Activated T-helper 1 cell treated with anti-CD3 and anti-CD28 coated beads, Interleukin-12 subunit alpha, Interleukin-12 subunit beta, Interleukin-2, Interleukin-4 antibody, amounts not matched to agents 30 ng/mL and 10 ng/mL and 1 ng/mL, durations not matched to agents 14 hours and 24 hours and 36 hours (primary cell): ENCODE measurements at places on chromosomes 6 and 20. TPM values are rescaled to one million over a fixed set of nuclear protein-coding genes. Genes with fewer than 3 reads are reported as not detected.

- DNase-seq = no peak
These were observed 41.9 kb upstream of the NOL4L start for GRCh38 chr20:32626859-32627636.

DNA sequence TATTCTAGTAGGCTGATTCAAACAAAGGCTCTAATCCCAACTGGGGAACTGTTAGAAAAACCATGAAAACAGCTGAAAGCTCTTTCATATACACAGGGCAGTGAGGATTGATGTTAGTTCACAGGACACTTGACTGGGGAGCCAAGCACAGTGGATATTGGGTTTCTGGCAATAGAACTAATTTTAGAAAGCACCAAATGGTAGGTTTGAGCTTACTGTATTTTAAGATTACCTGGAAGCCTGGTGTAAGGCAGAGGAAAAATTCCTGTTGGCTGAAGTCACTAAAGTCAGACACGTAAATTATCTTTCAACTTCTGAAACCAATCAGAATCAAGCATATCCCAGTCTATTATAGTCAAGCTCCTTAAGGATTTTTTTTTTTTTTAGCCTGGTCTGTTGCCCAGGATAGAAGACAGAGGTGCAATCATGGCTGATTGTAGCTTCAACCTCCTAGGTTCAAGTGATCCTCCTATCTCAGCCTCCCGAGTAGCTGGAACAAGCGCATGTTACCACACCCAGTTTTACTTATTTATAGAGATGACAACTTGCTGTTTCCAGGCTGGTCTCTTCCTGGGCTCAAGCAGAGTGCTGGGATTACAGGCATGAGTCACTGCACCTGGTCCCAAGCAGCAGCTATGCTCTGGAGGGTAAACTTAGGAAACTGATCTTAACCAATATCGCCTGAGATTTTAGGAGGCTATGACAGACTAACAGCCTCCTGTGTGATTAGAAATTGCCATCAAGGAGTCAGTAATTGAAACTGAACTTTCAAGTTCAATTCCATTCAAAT, 32.5 kb upstream of the SYNCRIP start:
- DNase-seq = no peak

GRCh38 chr6:62612471-62612870, 326.4 kb upstream of the KHDRBS2 start:
- no peak for DNase-seq

DNA sequence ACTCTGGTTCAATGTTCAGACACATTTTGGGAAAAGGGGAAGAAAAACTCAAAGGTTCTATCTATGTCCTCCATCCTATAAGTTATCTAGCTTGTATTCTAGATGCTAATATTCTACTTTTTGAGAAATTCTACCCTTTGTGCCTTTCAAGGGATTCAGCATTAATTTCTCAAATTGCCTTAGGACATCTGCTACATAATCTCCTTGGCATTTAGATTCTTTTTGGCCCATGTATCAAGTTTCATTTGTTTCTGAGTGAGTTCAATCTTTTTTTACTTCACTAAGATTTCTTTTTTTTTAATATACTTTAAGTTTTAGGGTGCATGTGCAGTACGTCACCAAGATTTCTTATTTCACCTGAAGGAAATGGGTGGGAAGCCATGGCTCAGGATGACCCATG, 232.7 kb upstream of the TENT5A start:
- no peak for DNase-seq

- DNase-seq = no peak
These were observed 244.8 kb downstream of the FARS2 start for GRCh38 chr6:5506149-5506548.

DNA sequence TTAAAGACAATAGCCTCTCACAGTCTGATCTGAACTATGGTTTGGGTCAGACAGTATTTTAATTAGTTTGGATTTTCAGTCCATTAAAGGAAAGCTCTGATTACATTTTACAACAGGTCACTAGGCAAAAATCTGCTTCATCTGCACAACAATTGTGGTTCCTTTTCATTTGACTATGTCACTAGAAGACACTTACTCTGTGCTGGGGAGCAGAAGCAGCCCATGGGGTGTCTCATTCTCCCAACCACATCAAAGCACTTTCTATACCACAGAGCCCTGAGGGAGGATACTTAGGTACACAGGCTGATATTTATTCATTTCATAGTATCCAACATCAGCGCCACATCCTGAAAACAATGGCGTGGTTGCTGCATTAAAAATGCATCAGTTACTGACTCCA, 36.6 kb upstream of the HDAC2 start:
- DNase-seq = peak; percentile 6

Gene SPTLC3
- total RNA-seq = 0.10 and 0.18 TPM in 2 replicates

Gene OR2H2
- not detected in 2 replicates for total RNA-seq
